ENCODE measurements at places on chromosomes 2 and 18.

GRCh38 chr2:74006459-74006858 is 21.7 kb downstream of the TET3 start:
- DNase-seq: no peak

GRCh38 chr2:44296653-44297052 is 21.4 kb downstream of the SLC3A1 start:
- DNase-seq: no peak

- DNase-seq: no peak
These were observed 162.0 kb downstream of the CAPN13 start for GRCh38 chr2:30645081-30645744.

- no peak for DNase-seq
These were observed 263.9 kb downstream of the GLI2 start for GRCh38 chr2:120999377-121000097.

GRCh38 chr2:157067562-157067961 is 189.9 kb upstream of the GALNT5 start:
- DNase-seq: no peak

DNA sequence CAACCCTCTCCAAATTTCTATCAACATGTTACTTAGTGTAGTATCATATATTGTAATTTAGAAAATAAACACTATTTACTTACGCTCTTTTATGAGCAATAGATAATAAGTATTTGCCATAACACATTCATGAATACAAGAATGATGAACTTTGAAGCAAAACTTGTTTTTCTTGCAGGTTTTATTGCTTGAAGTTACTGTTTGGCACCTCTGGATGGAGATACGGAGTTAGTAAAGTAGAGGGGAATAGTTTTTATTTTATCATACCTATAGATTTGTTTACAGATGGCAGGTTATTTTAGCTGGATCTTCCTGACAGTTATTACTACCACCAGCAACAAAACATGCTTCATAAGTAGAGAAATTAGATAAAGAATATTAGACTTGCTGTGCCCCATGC is 274.2 kb upstream of the LRRTM4 start:
- DNase-seq: no peak

- no peak for DNase-seq
These were observed 128.4 kb upstream of the MEIS1 start for GRCh38 chr2:66306483-66306882.

DNA sequence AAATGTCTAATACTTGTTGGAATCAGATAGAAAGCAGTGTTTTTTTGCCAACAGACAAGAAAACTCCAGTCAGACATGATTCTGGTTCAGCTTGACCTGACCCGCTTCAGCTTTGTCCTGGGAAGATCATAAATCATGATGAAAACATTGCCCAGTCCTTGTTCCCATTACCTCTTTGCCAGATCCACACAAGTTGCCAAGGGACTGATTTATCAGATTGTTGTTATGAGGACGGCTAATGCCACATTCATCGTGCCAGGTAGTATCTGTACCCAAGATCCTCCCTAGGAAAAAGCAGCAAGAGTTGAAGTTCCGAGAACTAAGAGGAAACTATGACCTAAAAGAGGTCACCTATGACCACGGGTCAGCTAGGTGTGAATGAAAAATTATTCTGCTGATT is 39.0 kb downstream of the SLC40A1 start:
- DNase-seq: no peak

GRCh38 chr2:98701230-98701629 is 29.7 kb downstream of the MGAT4A start:
- peak; percentile 60 for DNase-seq

- no peak for DNase-seq
These were observed at the start of gene IL1RN for GRCh38 chr2:113126845-113127645. TSS of gene IL1RN (plus strand) at chr2:113127598. CDS start at chr2:113127625, 27 bp downstream.

GRCh38 chr18:46700066-46700824 is 43.2 kb upstream of the LOXHD1 start:
- no peak for DNase-seq

GRCh38 chr18:37563931-37564392 is 1.6 kb downstream of the CELF4 start:
- DNase-seq: no peak

- DNase-seq: peak; percentile 68
These were observed 497.6 kb upstream of the FAM98A start for GRCh38 chr2:34096562-34097171.

- DNase-seq: no peak
These were observed 38.1 kb downstream of the CHRNA1 start for GRCh38 chr2:174726212-174726611.

DNA sequence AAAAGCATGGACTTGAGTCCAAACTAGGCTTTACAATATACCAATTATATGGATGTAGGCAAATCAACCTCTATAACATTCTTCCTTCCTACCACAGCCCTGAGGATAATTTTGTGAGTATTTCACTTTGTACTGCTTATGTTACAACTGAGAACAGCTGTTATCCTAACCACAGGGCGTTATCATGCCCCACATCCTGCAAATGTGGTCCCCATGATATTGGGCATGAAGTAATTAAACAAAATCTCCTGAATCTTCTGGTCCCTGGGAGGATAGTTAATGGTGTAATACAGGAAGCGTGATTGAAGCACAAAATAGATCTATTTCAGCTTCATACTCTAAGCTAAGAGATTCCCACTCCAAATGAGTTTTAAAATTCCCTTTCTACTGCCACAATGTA is 223.6 kb downstream of the CDH20 start:
- DNase-seq: no peak

- DNase-seq: no peak
These were observed 159.0 kb upstream of the RASGRP3 start for GRCh38 chr2:33317369-33318007.

DNA sequence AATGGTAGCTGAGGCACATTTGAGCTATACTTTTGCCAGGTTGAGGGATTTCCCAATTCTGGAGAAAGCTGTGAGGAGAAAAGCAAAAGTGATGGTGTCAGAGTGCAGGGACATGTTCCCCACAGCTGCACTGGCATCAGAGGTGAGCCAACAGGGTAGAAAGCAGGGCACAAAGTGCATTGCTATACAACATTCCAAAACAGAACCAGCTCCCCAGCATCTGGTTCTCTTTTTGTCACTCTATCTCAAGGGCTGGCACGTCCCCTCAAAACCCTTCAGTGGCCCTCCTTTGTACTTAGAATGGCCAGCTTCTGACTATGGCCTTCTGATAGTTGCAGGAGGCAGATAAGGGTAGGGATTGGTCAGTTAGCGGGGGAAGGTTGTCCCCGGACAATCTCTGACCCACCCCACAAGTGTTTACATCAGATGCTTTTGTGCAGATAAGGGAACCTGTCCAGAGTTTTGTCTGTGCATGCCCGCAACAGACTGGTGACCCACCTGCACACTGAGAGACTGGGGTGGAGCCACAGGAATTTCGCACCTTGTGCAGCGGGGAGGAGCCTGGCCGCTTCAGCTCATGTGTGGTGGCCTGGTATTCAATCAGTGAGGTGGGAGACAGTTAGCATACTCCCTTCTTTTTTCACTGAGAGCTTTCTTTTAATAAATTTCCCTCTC is 31.0 kb upstream of the TMEM17 start:
- DNase-seq: no peak

- DNase-seq: no peak
These were observed 25.9 kb upstream of the SGPP2 start for GRCh38 chr2:222398446-222398885.

DNA sequence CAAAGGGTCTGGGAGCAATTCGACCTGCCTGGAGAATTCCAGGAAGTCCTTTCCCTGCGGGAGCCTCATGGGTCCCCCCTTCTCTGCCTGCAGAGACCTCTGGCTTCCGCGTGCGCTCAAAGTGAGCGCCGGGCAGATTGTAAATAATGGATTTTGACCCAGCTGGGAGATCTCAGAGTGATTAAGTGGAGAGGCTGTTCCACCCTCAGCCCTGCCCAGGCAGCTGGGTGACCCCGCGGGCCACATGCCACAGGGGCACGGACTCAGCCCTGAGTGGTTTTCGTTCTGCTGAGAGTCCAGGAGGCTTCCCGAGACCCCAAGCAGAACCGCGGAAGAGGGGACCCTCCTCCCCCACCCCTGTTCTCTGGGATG is 1.2 kb downstream of the KCNG2 start:
- no peak for DNase-seq

GRCh38 chr18:46343456-46343855 is 239.3 kb downstream of the HAUS1 start:
- DNase-seq: no peak

GRCh38 chr2:75224636-75225094 is 25.3 kb upstream of the TACR1 start:
- DNase-seq: no peak

DNA sequence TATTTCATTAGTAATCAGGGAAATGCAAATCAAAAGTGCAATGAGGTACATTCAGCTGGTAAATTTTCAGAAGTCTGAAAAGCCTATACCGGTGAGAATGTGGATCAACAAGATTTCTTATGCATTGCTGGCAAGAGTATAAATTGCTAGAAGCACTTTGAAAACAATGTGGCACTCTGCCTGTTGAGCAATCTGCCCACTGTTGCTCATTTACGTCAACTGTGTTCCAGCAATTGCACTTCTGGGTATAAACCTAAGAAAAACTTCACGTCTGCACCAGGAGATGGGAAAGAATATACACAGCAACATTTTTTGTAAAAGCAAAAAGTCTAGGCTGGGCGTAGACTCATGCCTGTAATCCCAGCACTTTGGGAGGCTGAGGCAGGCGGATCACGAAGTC is 40.8 kb downstream of the MTERF4 start:
- DNase-seq: no peak

DNA sequence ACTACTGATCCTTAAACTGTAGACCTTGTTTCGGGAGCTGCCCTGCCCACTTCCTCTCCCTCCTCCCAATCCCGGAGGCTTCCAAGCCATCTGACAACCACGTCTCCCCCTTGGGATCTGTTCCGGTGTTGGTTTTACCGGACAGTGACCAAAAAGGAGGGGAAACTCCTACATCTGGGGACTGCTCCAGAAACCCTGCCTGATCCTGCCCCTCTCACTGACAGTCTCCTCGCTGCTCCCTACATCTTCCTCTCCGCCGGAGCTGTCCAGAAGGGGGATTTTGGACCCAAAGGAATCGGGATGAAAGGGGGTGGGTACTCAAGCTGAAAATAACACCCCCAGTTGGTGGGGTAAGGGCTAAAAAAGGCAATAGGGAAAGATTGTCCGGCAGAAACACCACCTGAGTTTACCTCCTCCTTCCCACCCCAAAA is 1.5 kb downstream of the INO80D start:
- DNase-seq: peak; percentile 55

DNA sequence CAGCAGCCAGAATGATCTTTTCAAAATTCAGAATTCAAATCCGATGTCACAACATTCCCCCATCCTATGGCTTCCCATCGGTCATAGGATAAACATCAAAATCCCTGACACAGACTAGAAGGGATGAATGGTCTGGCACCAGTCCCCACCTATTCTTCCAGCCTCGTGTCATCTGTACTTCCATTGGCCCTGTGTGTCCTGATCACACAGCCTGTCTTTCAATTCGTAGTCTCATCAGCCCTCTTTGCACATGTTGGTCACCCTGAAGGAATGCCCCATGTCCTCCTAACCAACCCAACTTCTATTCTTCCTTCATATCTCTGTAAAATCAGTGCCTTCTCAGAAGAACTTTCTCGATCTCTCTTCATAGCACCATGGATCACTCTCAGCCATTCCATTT is 157.2 kb downstream of the NEB start:
- DNase-seq: no peak

- no peak for DNase-seq
These were observed 20.1 kb upstream of the FN1 start for GRCh38 chr2:215455958-215456357.

GRCh38 chr2:167508709-167509108 is 620.4 kb downstream of the XIRP2 start:
- no peak for DNase-seq

- DNase-seq: peak; percentile 70
These were observed 136.3 kb downstream of the RPIA start for GRCh38 chr2:88827821-88828220.

DNA sequence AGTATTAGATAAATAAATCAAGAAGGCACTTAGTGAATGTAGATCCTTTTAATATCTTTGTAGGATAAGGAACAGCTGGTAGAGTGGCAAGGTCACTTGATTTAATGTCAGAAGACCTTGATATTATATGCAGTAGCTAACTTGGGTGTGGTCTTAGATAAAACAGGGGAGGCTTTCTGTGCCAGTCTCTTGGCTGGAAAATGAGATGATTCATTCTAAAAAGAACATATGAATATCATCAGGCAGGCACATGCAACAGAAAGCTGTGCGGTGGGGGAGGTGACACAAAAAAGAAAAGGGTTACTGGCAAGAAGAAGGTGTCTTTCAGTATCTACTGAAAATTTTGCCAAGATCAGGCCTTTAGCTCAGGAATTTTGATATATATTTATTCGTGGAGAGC is 931.7 kb upstream of the CELF4 start:
- no peak for DNase-seq

DNA sequence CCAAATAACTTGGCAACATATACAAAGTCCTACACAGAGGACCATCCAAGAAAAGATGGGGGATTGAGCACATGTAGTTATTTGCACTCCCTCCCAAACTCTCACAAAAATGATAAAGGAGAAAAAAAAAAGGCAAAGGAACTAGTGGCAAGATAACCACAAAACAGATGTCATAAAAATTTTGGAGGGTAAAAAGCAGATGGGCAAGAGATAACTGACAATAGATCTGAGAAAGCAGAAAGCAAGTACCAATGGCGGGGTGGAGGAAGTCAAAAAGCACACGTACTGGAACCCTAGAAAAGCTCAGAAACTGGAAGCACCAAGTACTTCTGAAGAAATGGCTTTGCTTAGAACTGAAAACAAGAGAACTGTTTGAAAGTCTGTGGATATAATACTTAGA is 82.0 kb downstream of the WDPCP start:
- DNase-seq: no peak

DNA sequence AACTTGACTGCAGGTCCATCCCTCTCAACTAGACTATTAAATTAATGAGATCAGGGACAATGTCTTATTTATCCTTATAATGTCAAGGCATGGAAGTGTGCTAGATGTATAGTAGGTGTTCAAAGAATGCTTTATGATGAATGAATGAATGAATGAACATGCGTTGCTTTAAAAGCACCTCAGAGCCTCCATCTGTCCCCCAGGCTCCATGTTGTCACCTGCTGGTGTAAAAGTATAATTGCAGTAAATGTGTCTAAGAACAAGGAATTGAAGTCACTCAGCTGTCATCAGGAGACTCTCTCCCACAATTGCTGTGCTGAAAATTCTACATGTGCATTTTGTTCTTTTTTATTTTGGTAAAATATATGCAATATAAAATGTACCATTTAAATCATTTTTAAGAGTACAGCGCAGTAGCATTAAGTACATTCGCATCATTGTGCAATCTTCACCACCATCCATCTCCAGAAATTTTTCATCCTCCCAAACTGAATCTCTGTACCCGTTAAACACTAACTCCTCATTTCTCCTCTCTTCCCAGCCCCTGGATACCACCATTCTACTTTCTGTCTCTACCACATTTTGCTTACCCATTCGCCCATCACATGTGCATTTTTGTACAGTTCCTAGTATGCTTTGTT is 52.6 kb downstream of the GNAL start:
- peak; percentile 7 for DNase-seq

GRCh38 chr2:160457588-160457987 is 36.0 kb downstream of the RBMS1 start:
- DNase-seq: no peak

GRCh38 chr2:125526093-125526492 is 1129.9 kb upstream of the GYPC start:
- DNase-seq: no peak

- peak; percentile 90 for DNase-seq
These were observed 18.7 kb upstream of the CCBE1 start for GRCh38 chr18:59715966-59716369.

Measured in kidney capillary endothelial cell (primary cell).